ENCODE measurements at places on chromosomes 5 and 9.

- no peak for DNase-seq
Measured at GRCh38 chr5:61831736-61832135, 474.3 kb upstream of the KIF2A start.

- DNase-seq: no peak
Measured at GRCh38 chr5:170265522-170265921, 32.1 kb downstream of the LCP2 start.

- DNase-seq: no peak
Measured at GRCh38 chr9:137349471-137350033, 47.5 kb upstream of the NRARP start.

DNA sequence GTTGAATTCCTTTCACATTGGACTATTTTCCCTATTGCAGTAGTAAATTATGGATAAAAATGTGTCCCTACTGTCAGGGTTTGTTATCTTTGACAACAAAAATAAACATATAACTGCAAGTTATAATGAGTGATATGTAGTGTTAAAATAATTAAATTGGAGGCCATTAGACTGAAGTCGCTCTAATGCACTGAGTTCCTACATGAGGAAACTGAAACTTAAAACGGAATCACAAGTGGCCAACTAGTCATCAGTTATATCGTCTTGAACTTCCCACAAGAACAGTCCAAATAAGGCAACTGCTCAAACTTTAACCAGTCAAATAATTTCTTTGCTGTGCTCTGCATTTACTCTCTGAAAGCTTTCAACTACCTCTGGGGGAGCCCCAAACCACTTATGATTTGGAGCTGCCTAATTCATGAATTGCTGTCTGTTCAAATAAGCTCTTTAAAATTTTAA is 2.1 kb upstream of the IFT74 start:
- no peak for DNase-seq

GRCh38 chr5:166957782-166958181 is 1333.7 kb upstream of the WWC1 start:
- DNase-seq: no peak

All from spleen (tissue), 13 donors.